Germinal center (tissue), 1 donor: ENCODE measurements at places on chromosomes 6 and 20.

- no peak for DNase-seq
Measured at GRCh38 chr6:149443411-149444181, 41.2 kb downstream of the ZC3H12D start.

GRCh38 chr6:12012038-12012557, at the start of gene HIVEP1:
Gene HIVEP1 (plus strand): TSS chr6:12012312. CDS start chr6:12015629, 3,317 bp downstream.
- no peak for DNase-seq

DNA sequence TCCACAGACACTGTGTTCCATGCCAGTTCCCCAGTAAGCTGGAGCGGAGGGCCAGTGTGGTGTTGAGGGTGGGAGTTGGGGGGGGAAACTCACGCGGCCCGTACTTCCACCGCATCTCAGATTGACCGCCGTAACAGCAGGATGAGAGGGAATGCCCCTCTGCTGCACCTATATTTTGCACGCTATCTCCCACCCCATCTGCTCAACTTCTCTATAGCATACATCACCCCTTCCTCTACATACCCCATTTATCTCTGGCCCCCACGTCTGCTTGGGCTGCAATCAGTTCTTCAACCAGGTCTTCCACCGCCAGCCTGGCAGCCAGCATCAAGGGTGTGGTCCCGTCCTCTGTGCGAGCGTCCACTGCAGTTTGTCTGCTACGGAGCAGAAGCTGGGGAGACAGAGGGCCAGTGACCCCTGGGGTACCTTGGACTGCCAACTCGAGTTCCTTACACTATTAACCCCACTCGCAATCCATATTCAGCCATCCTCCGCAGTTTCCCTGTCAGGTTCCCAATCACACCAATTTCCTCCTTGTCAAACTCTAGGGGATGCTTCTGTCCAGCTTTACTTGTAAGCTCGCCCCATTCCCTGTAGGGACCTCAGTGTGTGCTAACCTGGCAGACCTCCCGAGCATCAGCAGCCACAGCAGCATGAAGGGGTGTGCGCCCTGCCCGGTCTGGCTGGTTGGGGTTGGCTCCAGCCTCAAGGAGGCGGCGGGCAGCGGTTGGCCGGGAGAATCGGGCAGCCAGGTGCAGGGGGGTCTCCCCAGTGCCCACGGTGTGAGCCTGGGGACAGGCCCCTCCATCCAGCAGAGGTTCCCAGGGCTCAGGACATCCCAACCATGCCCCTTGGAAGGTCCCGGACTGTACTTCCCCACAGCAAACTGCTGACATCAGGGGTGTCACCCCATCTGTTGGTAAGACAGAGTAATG, 4.5 kb upstream of the GPSM3 start:
- DNase-seq = no peak

- no peak for DNase-seq
Measured at GRCh38 chr6:21824431-21825177, 231.1 kb downstream of the SOX4 start.

GRCh38 chr6:170404036-170404435, 97.5 kb downstream of the FAM120B start:
- no peak for DNase-seq

- DNase-seq = no peak
Measured at GRCh38 chr6:138563650-138564049, 64.4 kb upstream of the NHSL1 start.

DNA sequence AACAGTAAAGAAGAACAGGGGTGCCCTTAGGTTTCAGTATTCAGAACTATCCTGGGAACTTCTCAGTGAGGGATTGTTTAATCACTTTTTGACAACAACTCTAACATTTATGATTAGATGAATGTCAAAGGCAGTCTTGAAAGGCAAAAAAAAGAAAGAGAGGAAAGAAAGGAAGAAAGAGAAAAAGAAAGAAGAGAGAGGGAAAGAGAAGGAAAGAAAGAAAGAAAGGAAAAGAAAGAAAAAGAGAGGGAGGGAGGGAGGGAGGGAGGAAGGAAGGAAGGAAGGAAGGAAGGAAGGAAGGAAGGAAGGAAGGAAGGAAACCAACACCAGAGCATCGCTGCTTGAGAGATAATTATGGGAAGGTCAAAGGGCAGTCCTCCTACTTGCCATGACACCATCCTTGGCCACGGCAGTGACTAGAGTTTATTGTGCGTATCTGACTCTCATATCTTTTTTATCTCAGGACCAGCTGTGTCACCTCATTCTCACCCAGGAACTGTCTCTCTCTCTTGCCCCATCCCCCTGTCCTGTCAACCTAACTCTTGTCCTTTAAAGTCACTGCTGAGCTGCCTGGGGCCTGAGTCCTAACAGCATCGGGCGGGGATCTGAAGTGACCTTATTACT, 96.8 kb upstream of the ATXN1 start:
- no peak for DNase-seq

DNA sequence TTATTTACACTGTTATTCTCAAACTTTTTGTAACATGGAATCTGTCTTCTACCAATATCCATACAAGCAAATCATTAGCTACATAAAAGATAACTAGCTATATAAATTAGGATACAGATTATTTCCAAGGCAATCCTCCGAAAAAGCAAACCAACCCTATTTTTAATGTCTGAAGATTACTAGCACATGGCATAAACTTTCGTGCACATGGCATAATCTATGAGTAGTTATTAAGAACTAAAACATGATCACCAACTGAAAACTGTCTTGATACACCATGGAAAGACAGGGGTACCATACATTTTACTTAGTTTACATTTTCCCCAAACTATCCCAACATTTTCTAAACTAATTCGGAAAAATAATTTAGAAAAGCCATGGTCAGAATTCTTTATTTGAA, 54.4 kb downstream of the CYP39A1 start:
- DNase-seq = no peak

DNA sequence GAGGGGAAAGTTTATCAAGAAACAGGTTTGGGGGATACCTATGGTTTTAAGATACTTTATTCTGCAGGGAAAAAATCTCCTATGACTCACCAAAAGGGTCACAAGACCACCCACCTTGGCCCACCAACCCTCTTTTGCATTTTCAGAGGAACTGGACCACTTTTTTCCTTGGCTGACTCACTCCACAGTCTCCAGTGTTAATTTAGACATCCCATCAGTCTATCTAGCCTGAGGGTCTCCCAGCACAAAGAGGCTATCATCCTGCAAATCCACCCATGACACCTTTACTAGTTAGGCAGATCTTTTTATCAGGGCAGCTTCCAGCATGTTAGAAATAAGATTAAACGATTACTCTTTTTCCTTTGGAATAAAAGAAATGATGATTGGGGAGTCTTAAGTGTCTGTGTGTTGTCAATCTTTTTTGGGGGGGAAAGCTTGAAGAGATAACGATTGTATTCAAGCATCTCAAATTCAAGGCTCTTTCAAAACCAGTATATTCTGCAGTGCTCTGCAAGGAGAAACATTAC, 138.1 kb upstream of the RIN2 start:
- no peak for DNase-seq

DNA sequence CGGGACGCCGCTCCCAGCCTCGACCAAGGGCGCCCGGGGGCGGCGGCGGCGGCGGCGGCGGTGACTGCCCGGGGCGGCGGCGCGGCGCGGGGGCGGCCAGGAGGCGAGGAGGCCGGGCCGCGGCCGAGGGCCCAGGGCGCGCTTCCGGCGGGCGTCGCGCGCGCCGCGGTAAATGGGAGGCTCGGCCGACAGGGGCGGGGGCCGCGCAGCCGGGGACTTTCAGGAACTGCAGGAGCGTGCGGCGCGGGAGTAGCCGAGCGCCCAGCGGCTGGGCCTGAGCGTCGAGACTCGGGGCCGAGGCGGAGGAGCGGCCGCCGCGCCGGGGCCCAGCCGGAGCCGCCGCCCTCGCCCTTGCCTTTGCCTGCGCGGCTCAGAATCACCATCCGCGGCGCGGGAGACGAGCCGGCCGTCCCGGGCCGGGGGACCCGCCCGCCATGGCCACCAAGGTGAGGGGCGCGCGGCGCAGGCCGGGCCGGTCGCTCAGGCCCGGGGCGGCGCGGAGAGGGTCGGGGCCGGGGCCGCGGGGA, at the start of gene SNX9:
Gene SNX9, plus strand, starts transcription at position 246 of the 527 bp plus-strand sequence. Its CDS starts 189 bp downstream, at position 435.
- DNase-seq = peak; percentile 66

- DNase-seq = no peak
Measured at GRCh38 chr6:14273191-14273590, 155.6 kb downstream of the CD83 start.

GRCh38 chr6:127641905-127642304, 64.9 kb downstream of the C6orf58 start:
- DNase-seq = peak; percentile 3

DNA sequence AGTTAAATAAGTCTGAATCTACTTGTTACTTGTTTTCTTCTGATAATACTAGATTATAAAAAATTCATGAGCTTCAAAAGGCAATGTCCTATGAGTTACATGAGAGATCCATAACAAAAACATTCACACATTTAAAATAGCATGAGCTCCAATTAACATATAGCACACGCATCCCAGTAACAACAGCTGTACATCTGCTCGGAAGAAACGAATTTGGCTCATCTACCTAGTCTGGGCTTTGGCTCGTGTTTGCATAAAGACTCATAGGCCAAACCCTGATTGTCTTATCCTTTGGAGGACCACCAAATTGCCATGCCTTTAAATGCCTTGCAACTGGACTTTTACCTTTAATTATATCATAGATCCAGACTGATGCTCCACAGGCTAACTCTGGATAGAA, 259.7 kb upstream of the CHD6 start:
- DNase-seq = no peak

DNA sequence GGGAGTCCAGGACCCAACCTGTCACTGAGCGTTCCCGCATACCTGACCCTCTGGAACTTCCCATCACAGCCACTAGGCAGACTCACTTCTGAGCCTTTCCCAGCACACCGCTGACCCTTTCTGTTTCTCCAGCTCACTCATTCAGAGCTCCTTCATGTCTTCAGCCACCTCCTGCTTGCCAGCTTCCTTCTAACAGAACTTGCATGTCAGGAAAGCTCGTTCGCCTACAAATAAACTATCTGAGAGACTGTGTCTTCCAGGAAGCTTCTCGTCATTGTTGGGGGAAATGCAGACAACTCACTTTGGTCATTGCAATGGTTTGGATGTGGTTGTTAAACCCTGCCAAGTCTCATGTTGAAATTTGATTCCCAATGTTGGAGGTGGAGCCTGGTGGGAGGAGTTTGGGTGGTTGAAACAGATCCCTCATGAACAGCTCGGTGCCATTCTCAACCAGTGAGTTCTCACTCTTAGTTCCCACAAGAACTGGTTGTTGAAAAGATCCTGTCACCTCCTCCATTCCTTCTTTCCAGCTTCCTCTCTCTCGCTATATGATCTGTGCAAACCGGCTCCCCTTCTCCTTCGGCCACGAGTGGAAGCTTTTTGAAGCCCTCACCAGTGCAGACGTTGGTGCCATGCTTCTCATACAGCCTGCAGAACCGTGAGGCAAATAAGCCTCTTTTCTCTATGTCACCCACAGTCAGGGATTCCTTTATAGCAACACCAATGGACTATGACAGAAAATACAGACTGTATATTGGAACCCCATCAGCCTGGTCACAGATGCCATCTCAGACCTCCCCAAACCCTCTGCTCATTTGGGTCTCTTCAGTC, 1.4 kb upstream of the MUC21 start:
- no peak for DNase-seq

DNA sequence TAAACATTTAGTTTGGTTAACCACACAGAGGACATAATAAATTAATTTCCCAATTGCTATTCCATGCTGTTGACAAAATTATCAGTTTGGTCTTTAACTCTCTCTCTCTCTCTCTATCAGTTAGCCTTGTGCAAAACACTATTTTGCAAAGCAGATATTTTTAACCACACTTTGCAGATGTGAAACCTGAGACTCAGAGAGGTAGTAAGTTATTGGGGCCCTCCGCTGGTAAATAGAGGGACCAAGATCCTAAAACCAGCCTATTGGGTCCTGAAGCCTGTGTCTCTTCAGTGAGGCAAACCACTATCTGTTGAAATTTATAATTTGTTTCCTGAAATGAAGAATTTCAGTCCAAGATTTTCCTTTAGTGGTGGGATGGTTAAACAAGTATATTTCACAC, 231.0 kb downstream of the SOD2 start:
- peak; percentile 52 for DNase-seq

- DNase-seq = no peak
Measured at GRCh38 chr6:28709478-28710349, 184.0 kb downstream of the GPX5 start.

DNA sequence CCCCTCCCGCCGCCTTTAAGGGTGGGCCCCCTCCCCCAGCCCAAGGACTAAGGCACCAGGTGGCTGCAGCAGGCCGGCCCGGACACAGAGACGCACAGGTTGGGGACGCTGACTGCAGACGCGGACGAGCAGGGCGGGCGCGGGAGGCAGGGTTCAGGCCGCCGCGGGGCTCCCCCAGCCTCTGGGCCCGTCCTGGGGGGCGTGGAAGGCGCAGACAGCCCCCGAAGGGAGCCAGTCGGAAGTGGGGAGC, 9.3 kb downstream of the DUSP15 start:
- DNase-seq = peak; percentile 20

DNA sequence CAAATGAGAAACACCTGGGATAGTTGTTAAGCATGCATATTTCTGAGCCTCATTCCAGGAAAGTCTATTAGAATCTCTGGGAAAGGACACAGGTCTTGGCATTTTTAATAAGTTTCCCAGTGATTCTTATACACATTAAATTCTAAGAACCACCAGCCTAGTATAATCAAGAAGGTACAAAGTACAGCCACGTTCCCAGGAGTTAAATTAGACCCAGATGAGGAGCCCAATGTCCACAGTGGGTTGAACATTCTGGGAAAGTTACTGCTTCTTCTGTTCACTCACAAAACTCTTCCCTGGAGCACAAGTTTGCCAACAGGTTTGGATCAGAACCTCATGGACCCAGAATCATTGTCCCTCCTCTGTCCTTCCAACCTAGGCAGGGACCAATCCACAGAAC, 90.4 kb downstream of the RCAN2 start:
- no peak for DNase-seq

DNA sequence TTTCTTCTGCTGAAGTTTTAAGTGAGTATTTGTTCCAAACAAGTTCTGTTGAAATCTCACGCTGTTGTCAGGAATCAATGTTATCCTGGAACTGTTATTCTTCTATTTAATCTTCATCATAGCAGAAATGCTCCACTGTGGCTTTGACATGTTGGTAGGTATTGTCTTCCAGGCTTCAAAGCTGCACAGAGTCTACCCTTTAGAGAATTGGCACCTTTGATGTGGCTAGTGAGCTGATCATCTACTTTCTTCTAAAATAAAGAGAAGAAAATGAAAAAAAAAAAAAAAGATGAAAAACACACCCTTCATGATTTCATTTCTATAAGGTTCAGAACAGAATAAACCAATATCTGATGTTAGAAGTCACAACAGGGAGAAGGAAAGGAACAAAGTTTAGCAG, 5.8 kb upstream of the ZSCAN23 start:
- no peak for DNase-seq

GRCh38 chr20:63246490-63247288, 7.6 kb downstream of the NKAIN4 start:
- no peak for DNase-seq

- no peak for DNase-seq
Measured at GRCh38 chr6:127550403-127550802, 26.6 kb upstream of the C6orf58 start.

DNA sequence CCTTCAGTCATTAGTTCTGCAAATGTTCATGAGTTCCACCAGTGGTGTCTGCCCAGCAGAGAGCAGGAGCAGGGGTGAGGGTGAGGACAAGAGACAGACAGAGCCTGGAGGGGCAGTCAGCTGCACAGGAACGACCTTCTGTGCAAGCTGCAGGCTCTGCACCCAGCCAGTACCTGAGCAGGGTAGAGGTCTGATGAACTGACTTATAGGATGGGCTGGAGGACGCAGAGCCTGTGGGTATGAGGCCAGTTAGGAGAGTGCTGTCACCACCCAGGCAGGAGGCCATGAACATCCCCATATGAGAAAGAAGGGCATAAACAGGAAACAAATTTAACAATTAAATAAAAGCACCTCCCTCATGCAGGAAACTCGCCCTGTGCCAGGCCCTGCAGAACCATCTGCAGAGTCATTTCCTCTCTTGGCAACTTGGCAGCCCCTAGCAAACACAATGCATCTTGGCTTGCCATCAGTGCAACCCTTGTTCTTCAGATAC, 17.9 kb downstream of the C6orf15 start:
- no peak for DNase-seq
